Stimulated activated CD8-positive, alpha-beta memory T cell treated with anti-CD3 and anti-CD28 coated beads, Interleukin-7, amount 100 ng/mL, for 24 hours (primary cell): ENCODE measurements at places on chromosomes 7 and 10.

- no peak for DNase-seq
Observed at GRCh38 chr7:98294798-98295382, 13.4 kb downstream of the BRI3 start.

DNA sequence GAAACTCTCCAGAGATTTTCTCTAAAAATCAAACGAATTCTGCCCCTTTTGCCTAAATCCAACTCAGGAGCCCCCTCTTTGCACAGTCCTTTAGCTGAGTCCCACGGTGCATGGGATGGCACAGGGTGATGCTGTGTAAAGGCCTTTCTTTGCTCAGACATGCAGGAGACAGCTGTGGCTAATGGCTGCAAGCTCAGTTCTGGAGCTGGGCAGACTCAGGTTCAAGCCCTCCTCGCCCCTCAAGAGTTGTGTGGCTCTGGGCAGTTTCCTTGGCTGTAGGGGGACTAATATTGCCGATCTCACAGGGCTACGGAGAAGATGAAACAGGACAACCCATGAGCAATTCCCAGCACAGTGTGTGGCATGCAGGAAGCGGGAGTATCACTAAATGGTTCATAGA is 42.6 kb downstream of the CLEC2L start:
- no peak for DNase-seq

- no peak for DNase-seq
Observed at GRCh38 chr10:4638099-4638498, 187.9 kb upstream of the AKR1E2 start.

DNA sequence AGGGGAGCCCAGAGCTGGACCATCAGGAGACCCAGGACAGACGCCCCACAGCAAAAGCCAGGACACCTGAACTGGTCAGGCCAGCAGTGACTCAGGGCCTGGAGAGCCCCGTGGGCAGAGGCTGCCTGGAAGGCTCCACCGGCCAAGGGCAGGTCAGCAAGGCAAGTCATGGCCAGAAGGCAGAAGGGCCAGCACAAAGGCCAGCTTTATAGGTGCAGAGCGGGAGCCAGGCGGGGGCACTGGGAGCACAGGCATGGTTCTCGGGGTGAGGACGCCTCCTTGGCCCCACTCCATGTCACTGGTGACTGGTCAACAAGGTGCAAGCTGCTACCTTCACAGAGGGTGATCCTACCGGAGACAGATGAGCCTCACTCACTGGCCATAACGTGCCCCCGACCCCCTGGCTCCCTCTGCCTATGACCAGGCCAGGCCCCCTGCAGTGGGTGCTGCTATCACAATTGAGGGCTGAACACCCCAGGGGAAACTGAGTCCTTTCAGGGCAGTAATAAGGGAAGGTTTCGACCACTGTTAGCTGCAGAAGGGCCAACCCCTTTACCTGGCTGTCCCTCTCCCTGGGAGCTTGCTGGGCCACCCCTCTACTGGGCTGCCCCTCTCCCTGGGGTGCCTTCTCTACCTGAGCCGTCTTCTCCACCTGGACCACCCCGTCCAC is 317.4 kb downstream of the PTPRN2 start:
- no peak for DNase-seq

GRCh38 chr7:42227541-42227935 is 9.5 kb downstream of the GLI3 start:
- DNase-seq: no peak

GRCh38 chr10:110040108-110040507 is 32.3 kb downstream of the ADD3 start:
- DNase-seq: no peak

DNA sequence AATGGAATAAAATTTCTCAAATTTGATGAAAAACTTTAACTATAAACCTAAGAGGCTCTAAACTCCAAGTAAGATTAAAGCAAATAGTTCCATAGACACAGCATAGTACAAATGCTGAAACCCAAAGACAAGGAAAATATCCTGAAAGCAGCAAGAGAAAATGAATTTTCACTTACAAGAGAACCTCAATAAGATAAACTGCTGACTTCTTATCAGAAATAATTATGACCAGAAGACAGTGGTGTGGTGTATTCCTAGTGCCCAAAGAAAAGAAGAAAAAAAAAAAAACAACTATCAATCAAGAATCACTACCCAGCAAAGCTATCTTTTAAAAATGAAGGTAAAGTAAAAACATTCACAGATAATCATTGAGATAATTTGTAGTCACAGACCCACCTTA is 106.3 kb downstream of the DYNC1I1 start:
- DNase-seq: no peak

DNA sequence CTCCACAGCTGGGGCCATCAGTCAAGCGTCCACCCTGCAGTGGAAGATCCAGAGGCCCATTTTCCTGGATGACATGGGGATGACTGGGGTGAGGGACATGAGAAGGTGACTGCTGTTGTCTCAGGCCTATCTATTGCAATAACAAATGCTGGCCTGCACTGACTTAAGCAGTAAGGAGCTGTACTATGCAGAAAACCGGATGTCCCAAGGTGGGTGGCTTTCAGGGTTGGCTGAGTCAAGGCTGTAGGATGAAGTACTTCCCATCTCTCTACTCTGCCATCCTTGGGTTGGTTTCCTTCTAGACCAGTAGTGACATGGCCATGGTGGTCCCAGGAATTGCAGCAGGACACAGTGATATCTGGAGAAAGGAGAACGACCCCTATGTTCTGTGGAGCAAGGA is 48.1 kb downstream of the NEURL1 start:
- no peak for DNase-seq

- DNase-seq: no peak
Observed at GRCh38 chr7:55171157-55171556, 152.3 kb downstream of the EGFR start.

DNA sequence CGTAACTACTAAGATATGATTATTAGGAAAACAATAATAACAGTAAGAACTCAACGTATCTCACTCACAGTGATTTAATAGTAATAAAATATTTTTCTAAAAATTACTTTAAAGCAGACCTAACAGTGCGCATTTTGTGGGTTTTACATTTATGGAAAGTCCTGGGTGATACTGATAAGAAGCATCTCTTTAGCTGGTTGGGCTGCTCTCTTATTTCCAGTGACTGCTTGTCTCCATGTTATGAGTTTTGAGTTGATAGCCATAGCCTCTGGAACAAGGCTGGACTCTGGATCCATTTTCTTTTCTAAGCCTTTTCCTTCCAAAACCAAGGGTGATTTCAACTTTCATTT is 29.5 kb upstream of the INHBA start:
- DNase-seq: no peak

DNA sequence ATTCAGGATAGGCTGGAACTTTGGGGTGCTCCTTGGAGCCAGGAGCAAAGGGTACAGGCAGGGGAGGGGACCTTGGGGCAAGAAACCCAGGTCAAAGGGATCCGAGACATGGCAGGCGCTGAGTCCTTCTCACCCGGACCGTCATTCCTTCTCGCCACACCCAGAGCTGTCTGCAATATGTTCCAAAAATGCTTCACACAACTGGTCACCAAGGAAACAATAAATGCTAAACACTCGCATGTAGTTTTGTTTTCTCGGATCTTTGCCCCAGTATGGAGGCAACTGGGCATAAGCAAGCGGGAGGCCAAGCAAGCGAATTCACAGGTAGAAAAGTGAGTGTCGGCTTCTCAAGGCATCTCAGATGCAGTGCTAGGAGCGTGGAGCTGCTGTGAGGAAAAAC is 80.8 kb downstream of the PIP4K2A start:
- no peak for DNase-seq
